RPMI7951 (cell line): ENCODE measurements at places on chromosomes 2 and 18.

DNA sequence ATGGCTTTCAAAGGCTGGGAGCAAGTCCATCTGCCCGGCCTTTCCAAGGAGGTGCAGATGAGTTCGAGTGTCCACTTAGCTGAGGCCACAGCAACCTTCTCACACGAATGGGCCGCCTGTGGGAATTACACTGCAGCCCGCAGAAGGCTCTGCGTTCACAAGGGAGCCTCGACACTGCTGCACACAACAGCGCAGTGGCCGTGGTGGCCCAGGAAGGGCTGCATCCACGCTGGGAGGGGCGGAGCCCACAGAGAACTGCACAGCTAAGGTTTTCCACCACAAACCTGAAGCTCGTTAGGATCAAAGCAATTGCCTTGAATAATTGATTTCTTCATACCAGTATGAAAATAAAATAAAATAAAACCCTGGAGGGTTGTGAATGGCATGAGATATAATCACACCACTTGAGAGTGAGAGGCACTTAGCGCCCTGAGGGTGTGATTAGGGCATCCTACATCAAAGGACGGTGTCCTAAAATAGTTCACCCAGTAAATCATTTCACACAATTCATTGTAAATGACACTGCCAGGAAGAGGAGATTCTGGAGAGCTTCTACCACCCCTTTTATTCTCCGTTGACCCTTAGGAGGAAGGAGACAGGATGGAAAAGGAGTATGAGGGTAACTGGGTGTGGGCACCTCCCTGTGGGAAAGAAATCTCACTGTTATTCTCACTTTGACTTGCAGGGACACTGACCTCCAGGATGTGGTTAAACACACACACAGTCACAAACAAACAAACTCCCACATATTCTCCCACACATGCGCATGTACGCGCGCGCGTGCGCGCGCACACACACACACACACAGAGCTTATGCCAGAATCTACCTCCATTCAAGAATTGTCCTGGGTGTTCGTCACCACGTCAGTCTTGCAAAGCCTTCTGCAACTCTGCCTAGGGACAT lies 256.6 kb upstream of the ID2 start:
- no peak for DNase-seq

DNA sequence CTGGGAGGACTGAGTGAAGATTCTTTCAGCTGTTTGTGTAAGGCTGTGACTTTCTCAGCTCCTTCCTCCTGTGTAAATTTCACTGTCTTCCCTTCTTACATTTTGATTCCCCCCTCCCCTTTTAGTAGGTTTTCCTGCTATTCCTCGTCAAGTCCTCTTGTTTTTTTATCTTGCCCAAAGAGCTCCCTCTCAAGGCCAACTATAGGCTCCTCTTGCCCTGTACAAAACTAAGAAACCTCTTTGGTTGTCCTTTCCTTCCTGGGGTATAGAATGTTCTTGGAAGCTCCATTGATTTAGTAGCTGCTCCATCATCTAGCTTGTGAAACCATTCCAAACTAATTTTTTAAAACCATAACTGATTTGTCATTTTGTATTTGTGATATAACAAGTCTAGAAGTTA lies 7.3 kb downstream of the CCDC121 start:
- DNase-seq, result no peak

DNA sequence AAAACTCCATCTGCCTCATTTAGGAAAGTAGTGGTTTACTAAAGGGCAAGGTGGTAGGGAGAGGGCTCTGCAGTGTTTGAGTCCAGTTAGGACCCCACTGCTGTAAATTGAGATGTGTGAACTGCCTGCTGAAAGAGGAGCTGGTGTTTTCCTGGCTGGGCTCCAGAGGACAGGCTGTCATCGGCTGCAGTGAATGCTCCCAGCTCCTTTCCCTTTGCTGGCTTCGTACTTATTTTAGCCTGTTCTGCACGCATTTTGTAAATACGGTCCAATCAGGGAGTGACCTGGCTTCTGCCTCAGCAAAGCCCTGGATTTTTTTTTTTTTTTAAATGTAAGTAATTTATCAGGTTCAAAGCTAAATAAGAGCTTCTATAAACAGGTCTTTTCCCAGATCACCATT lies 37.5 kb downstream of the SLC4A3 start:
- no peak for DNase-seq

DNA sequence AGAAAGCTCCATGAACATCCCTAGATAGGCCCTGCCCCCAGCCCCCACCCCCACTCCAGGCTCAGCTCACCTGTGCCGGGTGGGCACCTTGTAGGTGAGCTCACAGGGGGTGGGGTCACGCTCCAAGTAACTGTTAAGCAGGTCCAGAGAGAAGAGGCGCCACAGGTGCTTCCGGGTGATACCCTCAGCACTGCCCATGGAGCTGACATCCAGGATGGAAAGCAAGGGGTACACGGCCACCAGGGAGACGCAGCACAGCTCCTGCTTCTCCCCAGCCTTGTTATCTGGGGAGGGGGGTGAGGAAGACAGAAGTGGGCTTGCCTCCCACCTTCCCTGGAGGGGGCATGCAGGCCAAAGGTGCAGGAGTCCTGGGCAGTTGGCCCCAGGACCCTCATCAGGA lies 21.9 kb downstream of the CFAP65 start:
- DNase-seq, result no peak

- peak; percentile 79 for DNase-seq
These were observed 37.5 kb downstream of the ANXA4 start for GRCh38 chr2:69779258-69780001.

DNA sequence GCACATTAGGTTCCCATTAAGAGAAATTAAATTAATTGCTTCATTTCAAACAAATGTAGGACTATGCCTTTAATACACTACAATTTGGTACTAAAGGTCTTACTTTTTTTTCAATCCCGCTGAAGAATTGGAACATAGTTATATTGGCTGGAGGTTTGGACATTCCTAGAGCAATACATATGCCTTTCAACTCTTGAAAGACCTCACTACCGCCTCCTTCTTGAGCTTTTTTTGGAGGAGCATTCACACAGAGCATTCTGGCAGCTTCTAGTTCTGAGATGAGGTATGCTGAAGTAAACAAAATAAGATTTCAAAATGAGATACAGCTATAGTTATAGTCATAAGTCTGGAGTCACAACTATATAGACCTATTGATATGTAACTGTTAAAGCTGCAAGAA lies 10.9 kb downstream of the FAM98A start:
- DNase-seq, result no peak

DNA sequence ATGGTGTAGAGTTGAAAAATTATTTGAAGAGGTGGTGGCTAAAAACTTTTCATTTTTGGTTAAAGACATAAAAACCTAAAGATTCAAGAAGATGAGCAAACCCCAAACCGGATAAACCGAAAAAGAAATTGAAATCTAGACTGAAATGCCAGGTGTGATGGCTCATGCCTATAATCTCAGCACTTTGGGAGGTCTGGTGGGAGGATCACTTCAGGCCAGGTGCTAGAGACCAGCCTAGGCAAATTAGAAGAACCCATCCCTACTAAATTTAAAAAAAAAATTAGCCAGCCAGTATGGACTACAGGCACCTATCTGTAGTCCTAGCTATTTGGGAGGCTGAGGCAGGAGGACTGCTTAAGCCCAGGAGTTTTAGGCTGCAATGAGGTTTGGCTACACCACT lies 126.9 kb downstream of the BAZ2B start:
- DNase-seq, result no peak

- no peak for DNase-seq
These were observed 2.0 kb upstream of the CHRNG start for GRCh38 chr2:232537499-232537898.

DNA sequence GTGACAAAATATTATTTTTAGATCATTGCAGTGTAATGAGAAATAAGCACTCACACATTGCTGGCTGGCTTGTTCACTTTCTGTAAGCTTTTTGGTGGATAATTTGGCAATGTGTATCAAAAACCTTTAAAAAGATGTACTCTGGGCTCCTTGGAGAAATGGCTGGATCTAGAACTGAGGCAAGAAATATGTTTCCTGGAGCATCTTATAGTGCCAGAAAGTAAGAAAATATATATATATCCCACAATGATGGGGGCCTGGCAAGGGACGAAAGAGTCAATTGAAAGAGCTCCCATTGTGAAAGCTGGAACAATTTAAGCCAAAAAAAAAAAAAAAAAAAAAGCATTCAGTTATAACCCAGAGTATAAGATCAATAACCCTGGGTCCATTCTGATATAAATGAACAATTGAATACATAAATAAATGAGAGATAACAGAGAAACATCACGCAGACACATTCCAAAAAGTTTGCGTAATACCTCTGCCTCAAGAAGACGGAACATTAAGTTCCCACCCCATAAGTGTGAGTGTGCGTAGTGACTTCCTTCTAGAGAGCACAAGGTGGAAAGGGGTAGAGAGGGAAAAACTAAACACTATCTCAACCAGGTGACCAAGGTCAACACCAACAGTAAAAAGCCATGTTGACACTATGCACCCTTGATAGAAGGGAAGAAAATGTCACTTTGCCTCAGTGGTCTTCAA lies 77.5 kb downstream of the BIN1 start:
- DNase-seq, result no peak

DNA sequence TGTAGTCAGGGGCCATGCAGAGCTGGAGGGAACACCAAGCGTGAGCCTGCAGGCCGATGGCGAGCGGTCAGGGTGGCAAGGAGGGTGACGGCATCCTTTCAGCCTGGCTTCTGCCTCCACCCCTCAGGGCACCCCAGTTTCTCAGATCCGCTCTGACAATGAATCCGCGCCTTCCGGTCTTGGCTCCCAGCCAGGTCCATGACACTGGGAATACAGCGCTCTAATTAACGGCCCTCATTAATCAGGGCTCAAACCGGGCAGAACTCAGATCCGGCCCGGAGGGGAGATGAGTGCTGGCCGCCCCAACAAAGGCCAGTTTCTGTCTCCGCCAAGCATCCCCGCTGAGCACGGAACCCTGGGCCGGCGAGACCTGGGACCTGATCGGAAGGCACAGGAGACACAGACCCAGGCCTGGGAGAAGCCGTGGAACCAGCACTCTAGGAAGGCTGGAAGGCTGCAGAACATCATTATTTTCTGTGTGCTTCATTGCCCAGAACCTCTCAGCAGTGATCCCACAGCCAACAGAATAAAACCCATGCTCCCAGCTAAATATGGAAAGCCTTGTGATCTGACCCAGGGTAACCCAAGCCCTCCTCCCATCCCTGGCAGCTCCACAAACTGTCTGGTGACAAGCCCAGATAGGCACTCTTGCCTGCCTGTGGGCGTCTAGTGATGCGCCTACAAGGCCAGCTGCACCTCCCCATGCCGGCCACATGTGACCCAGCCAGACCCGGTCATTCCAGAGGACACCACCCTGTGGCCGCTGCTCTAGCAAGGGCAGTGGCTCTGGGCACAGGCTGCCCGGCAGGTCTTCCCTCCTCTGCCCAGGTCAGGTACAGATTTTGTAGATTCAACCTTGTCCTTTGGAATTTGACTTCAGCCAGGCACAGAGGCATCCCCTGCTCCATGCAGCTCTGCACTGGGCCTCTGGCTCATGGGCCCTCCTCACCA lies 438.7 kb upstream of the MYT1L start:
- peak; percentile 9 for DNase-seq

- DNase-seq, result no peak
These were observed 106.6 kb downstream of the MAPK4 start for GRCh38 chr18:50666536-50666935.

DNA sequence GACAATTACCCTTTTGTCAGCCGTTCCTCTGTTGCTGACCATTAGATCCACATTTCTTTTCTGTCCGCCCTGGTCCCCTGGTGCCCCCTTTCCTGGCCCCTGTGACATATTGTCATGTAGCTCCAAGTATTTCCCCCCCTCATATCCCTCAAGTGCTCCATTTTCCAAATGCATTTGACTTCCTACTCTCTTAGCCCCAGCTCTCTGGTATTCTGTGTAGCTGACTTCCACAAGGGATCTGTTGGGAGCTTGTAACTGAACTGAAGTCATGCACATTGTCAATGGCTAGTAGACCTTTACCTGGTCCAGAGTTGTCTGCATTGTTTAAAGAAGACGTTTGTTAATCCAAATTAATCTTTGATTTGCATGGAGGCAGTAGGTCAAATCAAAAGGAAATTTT lies 34.8 kb downstream of the LIPG start:
- no peak for DNase-seq

- no peak for DNase-seq
These were observed 100.6 kb downstream of the SMAD2 start for GRCh38 chr18:47829831-47830230.

DNA sequence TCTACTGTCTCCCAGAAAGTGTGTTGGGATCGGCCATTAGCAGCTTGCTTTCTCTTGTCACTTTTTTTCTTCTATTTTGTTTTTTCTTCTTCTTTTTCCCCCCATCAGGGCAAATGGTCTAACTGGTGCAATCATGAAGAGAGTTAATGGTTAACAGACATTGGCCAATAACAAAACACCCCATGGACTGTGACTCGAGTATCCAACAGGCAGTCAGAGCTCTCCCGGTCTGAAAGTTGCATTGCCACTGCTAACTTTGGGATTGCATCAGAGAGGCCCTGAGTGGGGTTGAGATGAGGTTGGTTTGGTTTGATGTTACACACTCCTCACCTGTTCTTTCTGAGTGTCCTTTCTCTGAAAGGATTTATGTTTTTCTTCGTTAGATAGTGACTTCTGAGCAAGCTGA lies 12.9 kb upstream of the SNORC start:
- DNase-seq, result no peak

GRCh38 chr18:6755107-6755506 lies 25.6 kb downstream of the ARHGAP28 start:
- peak; percentile 44 for DNase-seq

DNA sequence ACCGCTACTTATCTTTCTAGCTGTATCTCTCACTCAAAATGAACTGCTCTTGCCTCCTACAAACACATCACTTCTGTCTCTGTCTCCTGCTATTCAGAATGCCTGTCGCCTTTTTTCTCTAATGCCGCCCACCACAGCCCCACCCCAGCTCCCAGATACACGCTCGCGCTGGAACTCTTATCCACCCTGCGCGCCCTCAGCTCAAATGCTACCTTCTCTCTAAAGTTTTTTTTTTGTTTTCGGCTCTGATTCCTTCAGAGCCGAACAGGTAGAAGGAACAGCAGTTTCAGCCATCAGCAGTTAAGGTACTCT lies 3.9 kb upstream of the SOS1 start:
- DNase-seq, result no peak

DNA sequence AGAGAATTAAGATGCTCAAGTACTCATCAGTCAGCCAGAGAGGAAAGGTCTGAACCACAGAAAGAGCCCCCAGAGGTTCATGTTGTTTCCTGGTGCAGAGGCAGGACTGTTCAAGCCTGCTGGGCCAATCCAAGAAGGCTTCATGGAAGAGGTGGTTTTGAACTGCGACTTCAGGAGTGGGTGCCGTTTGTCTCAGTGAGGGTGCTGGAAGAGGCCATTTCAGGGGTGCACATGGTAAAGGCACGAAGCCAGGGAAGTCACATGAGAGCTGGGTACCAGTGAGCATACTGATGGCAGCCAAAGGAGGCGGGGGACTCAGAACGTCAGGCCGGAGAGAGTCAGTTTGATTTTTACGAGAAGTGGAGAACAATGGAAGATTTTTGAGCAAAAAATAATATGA lies 55.5 kb downstream of the EMILIN2 start:
- no peak for DNase-seq

GRCh38 chr18:23355206-23355605 lies 97.9 kb upstream of the RIOK3 start:
- no peak for DNase-seq

DNA sequence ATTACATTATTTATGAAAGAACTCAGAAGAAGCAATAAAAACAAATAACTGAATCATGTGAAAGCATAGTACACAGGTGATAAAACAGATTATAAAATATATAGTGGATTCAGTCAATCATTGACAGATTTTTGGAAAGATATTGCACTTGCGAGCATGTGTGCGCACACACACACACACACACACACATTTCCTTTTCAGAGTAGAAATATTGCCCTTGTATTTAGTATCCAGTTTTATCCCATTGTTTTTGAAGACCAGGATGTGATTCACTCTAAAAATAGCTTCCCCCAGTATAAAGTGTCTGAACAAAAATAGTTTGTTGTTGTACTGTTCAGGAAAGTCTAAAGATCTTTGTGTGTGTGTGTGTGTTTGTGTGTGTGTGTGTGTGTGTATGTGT lies 145.5 kb downstream of the CALCRL start:
- no peak for DNase-seq
